ENCODE measurements at places on chromosomes 4 and X.
A peak's percentile ranks its signal among the peaks of the same experiment; 100 is the strongest.

DNA sequence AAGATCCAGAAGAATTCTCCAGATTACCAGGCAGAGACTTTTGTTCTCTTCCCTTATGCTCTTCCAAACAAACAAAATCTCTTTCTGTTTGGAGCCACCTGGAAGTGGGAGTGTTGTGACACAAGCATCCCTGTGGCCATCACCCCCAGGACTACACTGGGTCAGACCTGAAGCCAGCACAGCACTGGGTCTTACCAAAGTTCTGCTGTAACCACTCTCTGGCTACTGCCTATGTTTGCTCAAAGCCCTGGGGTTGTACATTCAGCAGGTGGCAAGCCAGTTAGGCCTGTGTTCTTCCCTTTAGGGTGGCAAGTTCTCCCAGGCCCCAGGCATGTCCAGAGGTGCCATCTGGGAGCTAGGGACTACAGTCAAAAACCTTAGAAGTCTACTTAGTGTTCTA is 43.7 kb upstream of the MAOA start:
- no peak for DNase-seq

DNA sequence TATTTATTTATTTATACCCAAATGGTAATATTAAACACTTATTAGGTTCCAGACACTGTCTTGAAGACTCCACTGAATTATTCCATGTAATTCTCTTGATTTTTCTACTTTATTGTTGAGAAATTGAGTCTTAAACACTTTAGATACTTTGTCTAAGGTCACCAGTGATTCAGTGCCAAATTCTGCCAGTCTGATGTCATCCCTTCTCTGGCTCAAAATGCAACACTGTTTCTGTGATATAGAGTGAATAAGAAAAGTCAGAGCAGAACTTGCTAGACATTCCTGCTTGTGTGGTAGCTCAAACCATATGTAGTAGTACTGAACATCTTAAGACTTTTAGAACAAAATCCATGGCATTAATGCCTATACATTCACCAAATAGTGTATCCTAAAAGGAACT is 164.3 kb downstream of the GABRB1 start:
- no peak for DNase-seq

GRCh38 chr4:61500883-61501282 is 300.8 kb downstream of the ADGRL3 start:
- DNase-seq = no peak

DNA sequence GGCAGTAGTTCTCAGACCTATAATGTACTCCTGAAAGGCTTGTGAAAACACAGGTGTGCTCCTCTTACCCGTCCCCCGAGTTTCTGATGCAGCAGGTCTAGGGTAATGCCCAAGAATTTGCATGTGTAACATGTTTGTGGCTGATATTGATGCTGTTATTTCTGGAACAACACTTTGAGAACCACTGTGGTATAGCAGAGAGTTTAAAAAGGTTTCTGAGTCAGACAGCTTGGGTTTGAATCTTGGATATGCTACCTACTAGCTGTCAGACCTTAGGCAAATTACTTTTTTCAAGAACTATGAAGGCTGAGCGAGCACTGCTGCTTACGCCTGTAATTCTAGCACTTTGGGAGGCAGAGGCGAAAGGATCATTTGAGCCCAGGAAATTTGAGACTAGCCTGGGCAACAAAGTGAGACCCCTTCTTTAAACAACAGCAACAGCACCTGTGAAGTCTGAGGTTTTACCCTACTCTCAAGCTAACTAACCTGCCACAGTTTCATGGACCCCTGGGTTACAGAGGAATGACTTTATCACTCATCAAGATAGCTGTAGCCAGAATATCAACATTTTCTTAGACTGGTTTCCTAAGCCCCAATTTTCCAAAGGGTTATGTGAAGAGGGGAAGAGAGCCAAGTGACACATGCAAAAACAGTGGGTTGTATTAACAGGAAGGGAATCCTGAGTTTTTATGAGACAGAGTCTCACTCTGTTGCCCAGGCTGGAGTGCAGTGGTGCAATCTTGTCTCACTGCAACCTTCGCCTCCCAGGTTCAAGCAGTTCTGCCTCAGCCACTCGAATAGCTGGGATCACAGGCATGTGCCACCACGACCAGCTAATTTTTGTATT is 5.1 kb downstream of the AFF1 start:
- DNase-seq = no peak

GRCh38 chr4:33940281-33940680 is 2304.0 kb downstream of the ARAP2 start:
- DNase-seq = no peak

DNA sequence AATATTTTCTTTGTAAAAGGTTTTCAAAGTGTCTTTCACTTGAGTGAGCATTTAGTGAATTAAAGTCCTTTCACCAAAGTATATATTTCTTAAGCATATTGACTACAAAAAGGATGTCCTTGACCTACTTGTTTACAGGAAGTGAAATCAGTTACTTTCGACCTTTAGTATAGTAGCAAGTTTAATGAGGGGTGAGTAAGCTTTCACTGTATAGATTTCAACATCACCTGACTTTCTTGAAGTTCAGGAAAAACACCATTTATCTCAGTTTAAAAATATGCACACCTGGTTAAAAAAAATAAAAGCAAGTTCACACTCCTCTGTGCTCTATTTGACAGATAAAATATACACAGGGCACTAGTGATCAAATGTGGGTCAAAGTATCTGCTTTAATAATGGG is 88.1 kb downstream of the CCSER1 start:
- no peak for DNase-seq

- DNase-seq = no peak
Observed at GRCh38 chr4:9758641-9759317, 22.7 kb upstream of the DRD5 start.

DNA sequence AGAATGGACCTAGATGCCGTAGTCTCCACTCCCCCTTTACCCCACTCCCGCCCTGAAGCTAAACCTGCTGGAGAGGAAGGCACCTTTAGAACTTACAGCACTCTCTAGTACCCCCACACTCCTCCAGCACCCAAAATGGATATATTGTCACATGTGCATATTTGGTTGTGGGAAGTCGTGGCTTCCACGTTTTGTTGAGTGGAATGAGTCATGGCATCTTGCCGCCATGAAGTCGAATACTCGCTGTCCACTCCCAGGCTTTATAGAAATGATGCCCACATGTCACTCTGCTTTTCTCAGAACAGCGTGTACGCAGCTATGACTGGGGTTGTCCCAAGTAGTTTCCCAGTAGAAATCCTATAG is 545 bp downstream of the ABCE1 start:
- peak; percentile 14 for DNase-seq

- DNase-seq = no peak
Observed at GRCh38 chrX:97846718-97847237, 963.1 kb downstream of the RPA4 start.

DNA sequence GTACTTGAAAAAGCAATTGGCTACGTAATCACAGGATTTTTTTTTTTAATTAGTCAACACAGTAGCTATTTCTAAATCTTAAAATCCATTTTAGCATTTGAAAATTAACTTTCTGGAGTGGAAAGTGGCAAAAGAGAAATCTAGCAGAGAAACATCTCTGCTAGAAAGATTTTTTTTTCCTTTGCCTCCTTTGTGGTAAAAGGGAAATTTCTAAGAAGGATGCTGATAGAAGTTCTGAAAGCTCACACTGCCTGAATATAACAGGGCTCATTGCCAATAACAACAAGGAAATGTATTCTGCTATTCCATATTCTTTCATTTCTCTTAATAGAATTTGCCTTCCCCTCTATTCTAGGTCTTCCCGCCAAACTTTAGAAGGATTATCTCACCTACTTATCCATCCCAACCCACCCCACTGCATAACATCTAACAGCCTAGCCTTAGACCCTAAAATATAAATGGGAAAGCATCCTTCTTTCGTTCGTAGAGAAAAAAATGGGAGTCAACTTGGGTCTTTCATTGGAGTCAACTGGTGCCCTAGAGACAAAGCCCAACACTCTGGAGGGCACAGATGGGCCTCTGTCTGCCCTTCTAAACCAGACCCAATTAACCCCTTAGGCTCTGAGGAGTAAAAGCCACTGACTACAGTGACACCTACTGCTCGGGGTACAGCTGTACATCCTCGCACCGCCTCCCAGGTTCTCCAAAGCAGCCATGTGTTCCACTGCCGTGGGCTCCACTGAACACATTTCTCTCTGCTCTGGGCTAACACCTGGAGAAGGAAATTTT is 103.9 kb downstream of the MAML3 start:
- DNase-seq = no peak

GRCh38 chrX:3143043-3143799 is 102.0 kb downstream of the ARSF start:
- DNase-seq = no peak

- no peak for DNase-seq
Observed at GRCh38 chrX:19958552-19959486, 32.0 kb downstream of the BCLAF3 start.
